ENCODE measurements at places on chromosomes 4 and X.

DNA sequence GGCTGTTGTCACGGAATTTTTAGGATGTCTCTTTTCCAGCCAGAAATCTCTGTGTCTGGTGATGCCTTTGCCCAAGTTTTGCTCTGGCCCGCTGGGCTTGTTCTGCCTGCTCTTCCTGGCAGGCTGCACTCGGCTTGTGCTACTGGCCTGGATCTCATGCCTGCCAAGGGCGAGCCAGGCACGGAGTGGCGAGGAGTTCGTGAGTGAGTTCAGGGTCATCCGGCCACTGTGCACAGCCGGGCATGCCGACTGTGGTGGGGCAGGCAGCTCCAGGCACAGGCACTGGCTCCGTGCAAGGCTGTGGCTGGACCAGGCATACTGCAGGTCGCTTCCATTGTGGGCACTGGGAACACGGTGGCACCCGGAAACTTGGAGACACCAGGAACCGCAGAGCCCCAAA is 129.1 kb downstream of the ARHGAP10 start:
- DNase-seq = no peak

GRCh38 chrX:771536-771935 is 140.9 kb downstream of the SHOX start:
- DNase-seq = no peak

- peak; percentile 55 for DNase-seq
Measured at GRCh38 chrX:22105231-22105630, 73.1 kb downstream of the PHEX start.

DNA sequence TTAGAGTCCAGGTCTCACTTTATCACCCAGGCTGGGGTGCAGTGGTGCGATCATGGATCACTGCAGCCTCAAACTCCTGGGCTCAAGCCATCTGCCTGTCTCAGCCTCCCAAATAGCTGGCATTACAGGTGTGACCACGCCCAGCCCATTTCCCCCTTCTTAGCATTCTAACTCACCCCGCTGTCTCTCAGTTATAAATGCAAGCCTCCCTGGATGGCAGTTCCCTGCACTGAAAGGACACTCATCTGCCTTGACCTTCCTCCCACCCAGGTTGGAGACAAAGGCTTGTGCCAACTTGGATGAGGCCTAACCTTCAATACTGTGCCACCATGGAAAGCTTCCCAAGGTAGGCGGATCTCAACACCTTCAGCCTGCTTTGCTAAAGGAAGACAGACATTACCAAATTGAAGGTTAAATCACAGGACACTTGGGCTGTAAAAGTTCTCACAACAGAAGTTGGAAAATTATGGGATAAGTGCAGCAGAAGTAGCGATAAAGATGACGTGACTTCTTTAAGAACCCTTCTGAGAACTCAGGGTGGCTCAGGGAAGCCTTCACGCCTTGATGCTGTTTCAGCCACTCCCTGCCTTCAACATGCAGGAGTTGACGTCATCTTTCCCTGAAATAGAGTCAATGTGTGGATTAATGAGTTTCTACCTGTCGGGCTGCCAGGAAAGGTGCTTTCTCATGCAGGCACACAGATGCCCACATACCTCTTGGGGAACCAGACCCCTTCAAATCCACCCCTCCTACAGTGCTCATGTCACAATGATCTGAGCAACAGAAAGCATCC is 10.6 kb upstream of the GPM6B start:
- DNase-seq = no peak

GRCh38 chrX:53281963-53282695 is 745 bp upstream of the IQSEC2 start:
- peak; percentile 22 for DNase-seq

DNA sequence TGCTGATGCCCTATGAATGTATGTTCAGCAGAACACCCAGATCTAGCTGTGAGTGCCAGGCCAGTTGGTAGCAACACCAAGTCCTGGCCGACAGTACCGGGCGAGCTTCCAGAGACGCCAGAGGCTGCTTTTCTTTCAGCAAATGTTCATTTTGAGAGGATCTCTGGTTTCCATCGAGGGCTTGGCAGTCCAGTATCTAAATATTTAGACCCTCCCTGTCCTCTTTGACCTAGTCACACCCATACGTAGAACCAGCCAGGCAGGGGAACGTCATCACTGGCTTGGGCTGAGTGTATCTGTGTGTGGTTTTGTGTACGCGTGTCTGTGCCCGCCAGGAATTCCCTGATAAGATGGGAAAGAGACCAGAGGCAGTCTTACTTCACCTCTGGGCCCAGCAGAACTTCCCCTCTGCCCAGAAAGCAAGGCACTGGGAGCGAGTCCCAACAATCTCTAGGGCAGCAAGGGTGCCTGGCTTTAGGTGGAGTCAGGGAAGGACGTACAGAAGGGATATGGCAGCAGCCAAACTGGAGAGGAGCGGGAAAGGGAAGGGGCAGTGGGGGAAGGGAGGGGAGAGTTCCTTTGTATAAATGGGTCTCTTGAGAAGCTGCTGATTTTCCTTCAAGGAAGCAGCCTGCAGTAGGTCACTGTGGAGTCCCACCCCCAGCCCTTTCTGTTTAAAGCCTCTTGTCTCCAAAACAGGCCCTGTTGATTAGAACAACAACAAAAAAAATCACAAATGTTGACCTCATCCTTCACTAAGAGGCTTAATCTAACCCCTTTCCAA is 15.0 kb upstream of the ELF4 start:
- DNase-seq = no peak

DNA sequence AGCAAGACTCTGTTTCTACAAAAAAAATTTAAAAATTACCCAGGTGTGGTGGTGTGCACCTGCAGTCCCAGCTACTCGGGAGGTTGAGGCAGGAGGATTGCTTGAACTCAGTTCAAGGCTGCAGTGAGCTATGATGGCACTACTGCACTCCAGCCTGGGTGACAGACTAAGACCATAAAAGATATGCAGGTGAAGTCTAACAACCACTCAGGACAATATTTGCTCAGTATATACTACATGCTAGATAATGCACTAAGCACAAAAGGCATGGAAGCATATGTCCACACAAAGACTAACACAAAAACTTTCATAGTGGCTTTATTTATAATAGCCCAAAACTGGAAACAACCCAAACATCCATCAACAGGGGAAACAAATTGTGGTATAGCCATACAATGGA is 57.7 kb upstream of the TXK start:
- DNase-seq = no peak

DNA sequence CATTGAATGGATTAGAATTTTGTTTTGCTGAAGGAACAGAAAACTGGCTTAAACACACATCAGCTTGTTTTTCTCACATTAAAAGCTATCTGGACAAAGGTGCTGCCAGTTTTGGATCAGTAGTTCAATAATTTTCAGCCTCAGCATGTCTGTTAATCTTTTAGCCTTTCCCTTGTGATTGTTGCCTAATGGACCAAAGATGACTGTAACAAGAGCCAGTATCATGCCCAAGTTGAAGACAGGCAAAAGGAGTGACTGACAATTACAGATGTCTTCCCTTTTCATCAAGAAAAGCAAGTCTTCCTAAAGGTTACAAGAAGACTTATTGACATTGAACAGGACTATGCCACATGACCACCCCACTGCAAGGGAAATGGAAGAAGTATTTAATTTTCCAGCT is 419.7 kb downstream of the MAPK10 start:
- no peak for DNase-seq

DNA sequence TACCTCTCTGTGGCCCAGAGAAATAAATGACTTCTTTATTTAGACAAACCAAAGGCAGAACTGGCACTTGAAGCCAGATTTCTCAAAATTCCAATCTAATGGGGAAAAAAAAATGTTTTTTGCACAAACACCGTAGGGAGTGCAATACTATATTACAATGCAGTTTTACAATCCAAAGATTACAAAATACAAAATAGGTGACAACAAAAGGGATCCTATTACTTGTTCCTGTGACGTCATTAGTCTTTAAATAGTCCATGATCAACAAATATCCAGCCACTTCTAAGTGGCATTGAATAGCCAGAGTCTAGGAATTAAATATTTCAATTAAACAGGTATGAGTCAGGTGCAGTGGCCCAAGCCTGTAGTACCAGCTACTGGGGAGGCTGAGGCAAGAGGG is 3.0 kb upstream of the APBB2 start:
- DNase-seq = no peak

- DNase-seq = peak; percentile 68
Measured at GRCh38 chr4:66357316-66357715, 687.0 kb upstream of the EPHA5 start.

GRCh38 chr4:157978680-157979361 is 194.0 kb downstream of the GASK1B start:
- peak; percentile 74 for DNase-seq

GRCh38 chr4:124631760-124632159 is 80.8 kb downstream of the ANKRD50 start:
- DNase-seq = peak; percentile 97

DNA sequence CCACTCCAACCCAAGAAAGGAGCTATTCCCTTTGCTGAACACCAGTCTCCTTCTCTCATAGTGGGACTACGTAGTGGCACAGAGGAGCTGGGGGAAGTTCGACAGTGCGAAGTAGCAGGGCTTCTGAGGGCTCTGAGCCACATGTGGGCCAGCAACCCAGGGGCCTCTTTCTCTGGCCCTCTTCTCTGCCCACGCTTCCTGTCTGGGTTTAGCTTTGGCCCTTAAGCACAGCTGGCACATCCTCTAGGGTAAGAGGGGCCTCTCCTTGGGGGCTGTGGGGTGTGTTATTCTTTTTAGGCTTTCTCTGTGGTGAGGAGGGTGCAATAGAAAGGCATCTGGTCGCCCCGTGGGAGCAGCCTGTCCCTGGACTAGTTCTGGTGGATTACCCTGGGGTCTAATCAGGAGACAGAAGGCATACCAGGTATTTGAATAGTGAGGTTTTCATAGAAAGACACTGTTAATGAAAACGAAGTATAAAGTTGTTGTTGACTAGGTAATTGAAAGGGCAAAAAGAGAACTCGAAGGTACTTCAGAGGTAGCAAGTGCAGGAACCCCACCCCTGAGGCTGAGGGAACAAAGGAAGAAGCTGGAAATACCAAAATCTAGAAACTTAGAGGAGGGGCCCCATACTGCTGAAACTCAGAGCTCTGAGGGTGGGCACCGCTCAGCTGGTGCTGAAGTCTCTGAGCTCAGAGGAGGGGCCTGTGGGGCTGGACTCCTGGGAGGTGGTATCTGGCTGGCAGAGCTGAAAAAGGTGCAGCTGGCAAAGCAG is 151.9 kb upstream of the RPS6KA3 start:
- DNase-seq = no peak

GRCh38 chr4:93529692-93530372 is 298.7 kb upstream of the ATOH1 start:
- DNase-seq = no peak

DNA sequence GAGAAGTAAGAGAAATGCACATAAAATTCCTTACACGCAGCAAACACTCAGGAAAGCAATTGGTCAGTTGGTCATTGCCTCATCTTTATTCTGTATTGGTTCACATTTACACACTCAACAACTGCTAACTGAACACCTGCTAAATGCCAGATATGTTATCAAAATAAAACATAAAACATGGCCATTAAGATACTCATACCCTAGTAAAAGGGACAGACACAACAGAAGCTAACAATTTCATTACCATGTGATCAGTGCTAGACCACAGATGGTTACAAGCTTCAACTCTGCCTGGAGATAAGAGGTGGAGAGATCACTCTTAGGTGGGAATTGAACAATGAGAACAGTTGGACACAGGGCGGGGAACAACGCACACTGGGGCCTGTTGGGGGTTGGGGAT is 26.2 kb downstream of the TEC start:
- DNase-seq = no peak

GRCh38 chrX:5976332-5976731 is 252.3 kb downstream of the NLGN4X start:
- no peak for DNase-seq

DNA sequence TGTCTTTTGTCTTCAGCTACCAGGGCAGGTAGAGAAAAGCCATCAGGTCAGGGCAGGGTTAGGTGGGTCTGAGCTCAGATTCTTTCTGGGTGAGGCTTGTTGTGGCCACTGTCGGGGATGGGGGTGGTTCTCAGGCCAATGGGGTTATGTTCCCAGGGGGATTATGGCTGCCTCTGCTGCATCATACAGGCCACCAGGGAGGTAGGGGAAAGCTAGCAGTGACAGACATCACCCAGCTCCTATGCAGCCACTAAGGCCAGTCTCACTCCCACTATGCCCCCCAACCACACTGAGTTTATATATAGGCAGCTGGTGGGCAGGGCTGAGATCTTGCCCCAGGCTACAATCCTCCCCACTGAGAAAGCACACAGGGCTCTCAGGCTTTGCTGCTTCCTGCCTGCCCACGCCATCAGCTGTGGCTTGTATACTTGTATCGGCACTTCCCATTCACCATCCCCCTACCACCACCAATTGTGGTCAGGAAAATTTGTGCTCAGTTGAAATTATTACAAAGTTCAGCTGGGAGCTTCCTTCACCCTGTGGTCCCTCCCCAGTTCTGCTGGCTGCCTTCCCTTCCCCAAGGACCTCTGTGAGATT is 72.6 kb upstream of the PTPN13 start:
- DNase-seq = no peak

GRCh38 chrX:146707781-146708180 is 101.8 kb upstream of the CXorf51B start:
- no peak for DNase-seq

- no peak for DNase-seq
Measured at GRCh38 chr4:151933122-151933827, 172.5 kb upstream of the GATB start.

GRCh38 chr4:152052451-152053057 is 291.7 kb upstream of the GATB start:
- DNase-seq = peak; percentile 59

GRCh38 chr4:11618666-11619282 is 190.1 kb upstream of the HS3ST1 start:
- no peak for DNase-seq

DNA sequence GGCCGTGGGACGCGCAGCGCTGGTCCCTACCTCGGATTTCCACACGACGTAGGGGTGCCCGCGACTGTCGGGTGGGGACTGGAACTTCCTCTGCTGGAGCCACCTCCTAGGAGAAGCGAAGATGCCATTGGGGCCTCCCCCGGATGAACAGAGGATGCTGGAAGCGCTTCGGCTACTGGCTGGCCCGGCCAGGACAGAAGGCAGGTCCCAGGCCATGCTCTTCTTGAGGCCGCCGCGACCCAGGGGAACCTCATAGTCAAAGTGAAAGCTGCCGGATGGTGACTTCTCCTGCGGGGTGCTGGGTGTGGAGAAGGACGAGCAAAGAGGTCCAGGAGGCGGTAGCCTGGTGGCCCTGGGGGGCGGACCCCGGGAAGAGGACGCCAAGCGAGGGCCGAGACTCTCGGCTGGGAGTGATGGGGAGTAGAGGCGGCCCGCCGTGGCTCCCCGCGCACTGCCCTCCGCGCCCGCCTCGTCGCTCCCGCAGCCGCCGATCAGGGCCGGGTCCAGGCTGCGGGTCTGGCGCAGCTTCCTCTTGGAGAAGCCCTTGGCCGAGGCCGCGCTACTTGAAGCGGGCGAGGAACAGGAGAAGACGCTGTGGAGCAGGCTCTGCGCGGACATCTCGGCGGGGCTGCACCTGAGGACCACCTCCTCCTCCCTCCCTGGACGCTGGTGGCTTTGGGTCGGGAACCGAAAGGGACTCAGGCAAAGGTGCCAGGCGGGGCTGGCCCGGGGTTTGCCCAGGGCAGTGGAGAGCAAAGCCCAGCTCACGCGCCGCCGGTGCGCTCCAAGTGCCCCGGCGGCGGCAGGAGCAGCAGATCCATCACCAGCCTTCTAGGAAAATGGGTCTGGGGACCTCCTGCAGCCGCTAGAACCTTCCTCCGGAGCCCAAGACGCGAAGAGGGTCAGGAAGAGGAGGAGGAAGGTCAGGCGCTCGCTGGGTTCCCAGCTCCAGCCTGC is 1.2 kb downstream of the ARHGAP6 start:
- peak; percentile 20 for DNase-seq

Measured in astrocyte of the spinal cord (primary cell).